ENCODE measurements at places on chromosomes 13 and 19.

DNA sequence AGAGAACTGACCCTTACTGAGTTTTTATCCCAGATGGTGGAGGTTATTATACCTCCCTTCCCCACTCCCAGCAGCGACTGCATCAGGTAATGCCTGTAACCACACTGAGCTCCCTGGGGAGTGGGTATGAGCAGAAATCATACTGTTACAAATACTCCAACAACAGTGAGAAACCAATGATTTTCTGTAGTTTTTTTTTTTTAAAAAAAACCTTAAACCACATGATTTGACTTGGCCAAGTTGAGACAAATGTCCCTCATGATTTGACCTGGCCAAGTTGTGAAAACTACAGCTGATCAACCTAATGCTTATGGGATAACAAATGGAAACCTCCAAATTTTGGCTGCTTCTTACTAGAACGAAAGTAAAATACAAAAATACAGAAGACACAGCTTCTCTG lies 33.1 kb upstream of the SERP2 start:
- DNase-seq: no peak

DNA sequence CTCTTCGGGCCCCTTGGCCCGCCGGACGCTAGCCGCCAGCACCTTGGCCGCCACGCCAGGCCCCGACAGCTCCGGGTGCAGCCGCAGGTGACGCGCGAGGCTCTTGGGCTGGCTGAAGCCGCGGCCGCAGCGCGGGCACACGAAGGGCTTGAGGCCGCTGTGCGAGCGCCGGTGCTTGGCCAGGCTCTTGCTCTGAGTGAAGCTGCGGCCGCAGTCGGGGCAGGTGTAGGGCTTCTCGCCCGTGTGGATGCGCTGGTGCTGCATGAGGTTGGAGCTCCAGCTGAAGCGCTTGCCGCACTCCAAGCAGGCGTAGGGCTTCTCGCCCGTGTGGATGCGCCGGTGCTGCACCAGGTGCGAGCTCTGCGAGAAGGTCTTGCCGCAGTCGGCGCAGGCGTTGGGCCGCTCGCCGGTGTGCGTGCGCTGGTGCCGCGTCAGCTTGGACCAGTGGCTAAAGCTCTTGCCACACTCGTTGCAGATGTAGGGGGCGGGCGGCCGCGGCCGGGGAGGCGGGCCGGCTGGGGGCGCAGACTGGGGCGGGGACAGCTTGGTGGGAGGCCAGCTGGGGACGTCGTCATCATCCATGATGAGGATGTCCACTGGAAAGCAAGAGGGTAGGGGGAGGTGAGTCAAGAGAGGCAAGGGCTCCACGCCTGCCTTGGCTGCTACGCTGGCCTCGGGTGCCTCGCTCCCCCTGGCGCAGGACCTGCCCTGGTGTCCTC lies 32.4 kb downstream of the ZNF787 start:
- no peak for DNase-seq

DNA sequence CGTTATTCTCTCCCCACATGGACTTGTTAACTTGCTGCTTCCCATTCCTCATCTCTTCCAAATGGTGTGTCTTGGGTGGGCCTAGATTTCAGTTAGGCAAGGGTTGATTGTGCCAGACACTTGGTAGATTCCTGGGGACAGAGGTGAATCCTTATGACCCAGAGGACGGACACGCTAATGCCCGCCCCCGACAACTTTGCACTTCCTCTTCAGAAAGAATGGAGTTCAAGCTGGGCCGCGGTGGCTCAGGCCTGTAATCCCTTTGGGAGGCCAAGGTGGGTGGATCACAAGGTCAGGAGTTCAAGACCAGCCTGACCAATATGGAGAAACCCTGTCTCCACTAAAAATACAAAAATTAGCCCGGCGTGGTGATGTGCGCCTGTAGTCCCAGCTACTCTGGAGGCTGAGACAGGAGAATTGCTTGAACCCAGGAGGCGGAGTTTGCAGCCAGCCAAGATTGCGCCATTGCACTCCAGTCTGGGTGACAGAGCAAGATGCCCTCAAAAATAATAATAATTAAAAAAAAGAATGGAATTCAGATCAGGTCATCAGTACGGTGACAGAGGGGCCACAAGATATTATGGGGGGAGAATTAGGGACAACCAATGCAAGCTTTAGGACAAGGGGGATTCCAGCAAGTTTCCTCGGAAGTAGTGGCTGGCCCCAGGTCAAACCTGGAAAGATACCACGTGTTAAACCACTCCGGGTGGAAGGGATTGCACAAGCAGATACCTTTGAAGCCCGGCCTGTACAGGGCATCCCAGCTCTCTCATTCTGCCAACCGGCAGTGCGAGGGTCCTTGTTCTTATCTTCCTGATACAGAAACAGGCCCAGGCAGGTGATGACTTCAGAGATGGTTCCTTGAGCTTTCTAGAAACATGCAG lies 2.7 kb downstream of the MYO9B start:
- no peak for DNase-seq

GRCh38 chr19:47681936-47682335 lies 31.3 kb upstream of the EHD2 start:
- DNase-seq: no peak

DNA sequence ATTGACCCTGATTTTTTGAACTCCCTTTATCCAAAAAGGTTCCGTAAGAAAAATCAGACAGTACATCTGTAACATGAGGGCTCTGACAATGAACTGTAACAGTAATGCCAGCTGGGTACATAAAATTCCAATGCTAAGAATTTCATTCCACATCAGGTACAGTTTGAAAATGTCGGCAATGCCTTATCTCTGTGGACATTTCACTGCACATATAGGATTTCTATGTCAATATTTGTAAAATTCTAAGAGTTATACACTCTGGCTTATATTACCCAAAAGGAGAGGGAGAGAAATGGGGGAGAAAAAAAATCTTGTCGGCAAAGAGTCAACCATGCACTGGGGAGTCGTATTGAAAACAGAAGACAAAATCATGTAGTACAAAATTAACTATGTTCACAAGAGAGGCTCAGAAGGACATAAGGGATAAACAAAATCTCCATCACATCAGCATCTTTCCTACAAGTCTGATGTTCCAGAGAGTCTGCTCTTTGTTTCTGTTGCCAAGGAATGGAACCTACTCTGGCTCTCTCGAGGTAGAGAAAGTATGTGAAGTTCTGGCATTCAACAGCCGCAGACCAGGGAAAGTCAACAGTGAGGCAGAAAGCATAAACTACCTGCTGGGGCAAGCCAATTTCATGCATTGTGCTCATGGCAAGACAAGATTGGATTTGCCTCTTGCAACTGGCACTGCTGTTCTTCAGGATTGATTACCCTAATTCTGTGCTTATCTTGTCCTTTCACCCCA lies 72.4 kb downstream of the STARD13 start:
- DNase-seq: no peak
